Dorsolateral prefrontal cortex (tissue), 122 donors: ENCODE measurements at places on chromosomes 6 and 20. TPM values are rescaled to one million over a fixed set of nuclear protein-coding genes. Genes with fewer than 3 reads are reported as not detected.
A peak's percentile ranks its signal among the peaks of the same experiment; 100 is the strongest.

The DYNLT2 gene
- 1.4 TPM for total RNA-seq

- no peak for DNase-seq
Observed at GRCh38 chr20:35618263-35619131, 2.9 kb downstream of the SPAG4 start.

- DNase-seq, result no peak
Observed at GRCh38 chr6:52515219-52515960, 61.5 kb downstream of the TRAM2 start.

The SRSF12 gene
- total RNA-seq, result 15.2 TPM

- no peak for DNase-seq
Observed at GRCh38 chr6:167347226-167347625, 22.3 kb downstream of the TTLL2 start.

The AVP gene
- total RNA-seq, result not detected

DNA sequence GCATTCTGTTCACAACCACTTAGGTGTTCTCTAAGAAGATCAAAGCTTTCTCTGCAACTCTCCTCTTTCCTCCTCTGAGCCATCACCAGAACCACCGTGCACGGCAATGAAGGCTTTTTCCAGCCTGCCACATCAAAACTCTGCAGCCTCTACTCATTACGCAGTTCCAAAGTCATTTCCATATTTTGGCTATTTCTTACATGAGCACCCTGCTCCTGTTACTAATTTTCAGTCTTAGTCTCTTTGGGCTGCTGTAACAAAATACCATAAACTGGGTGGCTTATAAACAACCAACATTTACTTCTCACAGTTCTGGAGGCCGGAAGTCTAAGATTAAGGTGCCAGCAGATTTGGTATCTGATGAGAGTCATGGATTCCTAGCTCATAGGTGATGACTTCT, 70.4 kb upstream of the THBS2 start:
- no peak for DNase-seq

- DNase-seq, result no peak
Observed at GRCh38 chr6:128686084-128686483, 165.7 kb upstream of the PTPRK start.

GRCh38 chr6:1535295-1535694, 74.4 kb upstream of the FOXC1 start:
- no peak for DNase-seq

- DNase-seq, result no peak
Observed at GRCh38 chr6:47230579-47230978, 79.1 kb downstream of the TNFRSF21 start.

DNA sequence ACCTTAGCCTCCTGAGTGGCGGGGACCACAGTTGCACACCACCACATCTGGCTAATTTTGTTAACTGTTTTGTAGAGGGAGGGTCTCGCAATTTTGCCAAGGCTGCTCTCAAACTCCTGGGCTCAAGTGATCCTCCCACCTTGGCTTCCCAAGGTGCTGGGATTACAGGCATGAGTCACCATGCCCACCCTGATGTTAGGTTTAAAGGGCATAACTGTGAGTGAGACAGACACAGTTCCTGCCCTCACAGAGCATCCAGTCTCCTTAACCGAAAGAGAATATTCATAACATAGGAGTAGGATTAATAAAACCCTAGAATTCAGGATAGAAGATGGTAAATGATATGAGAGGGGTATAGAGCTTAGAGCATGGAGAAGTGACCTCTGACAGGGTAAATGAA, 3.1 kb upstream of the SPATA2 start:
- DNase-seq, result peak; percentile 10

The SIGLEC1 gene
- total RNA-seq, result 1.2 TPM

DNA sequence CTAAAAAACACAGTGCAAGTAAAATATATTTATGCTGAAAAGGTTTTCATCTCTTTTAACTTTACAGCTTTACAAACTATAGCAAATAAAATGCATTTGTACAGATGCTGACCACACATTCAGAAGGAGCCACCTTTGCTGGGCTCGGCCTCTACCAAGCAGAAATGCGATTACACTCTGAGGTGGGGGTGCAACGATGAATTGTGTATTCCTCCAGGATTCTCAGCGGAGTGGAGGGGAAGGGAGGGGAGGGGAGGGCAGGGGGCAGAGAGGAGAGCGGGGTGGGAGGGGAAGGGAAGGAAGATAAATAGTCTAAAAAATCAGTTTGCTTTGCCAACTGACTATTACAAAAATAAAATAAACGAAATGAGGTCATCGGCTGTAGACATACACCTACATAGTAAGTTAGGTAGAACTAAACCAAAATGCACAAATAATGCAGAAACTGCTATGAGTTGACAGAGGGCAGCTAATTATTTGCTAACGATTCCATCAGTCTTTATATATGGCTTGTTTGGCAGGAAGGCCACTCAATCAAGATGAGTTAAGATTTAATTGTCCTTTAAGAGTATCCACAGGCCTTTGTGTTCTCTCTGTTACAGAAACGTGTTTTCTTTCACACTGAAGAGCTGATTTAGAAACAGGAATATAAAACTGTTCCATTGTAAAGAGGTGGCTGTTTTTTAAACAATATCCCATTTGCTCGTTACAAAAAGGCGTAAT, 90.1 kb downstream of the TAF4 start:
- no peak for DNase-seq

The FRK gene
- total RNA-seq, result 1.0 TPM

- DNase-seq, result no peak
Observed at GRCh38 chr6:90197854-90198496, 98.7 kb downstream of the BACH2 start.
